ENCODE measurements at places on chromosomes 7 and 10. TPM values are rescaled to one million over a fixed set of nuclear protein-coding genes. Genes with fewer than 3 reads are reported as not detected.

Gene ELOVL3
- not detected for polyA plus RNA-seq

Gene ADAMTS14
- not detected for polyA plus RNA-seq

Gene CALY
- polyA plus RNA-seq: 0.54 TPM

Gene MINDY4
- polyA plus RNA-seq: 5.3 TPM

Gene OR6B1
- polyA plus RNA-seq: not detected

Gene SLC26A5
- not detected for polyA plus RNA-seq

Gene MTPN
- polyA plus RNA-seq: 43.1 TPM

Gene POLR2J3
- polyA plus RNA-seq: 70.8 TPM

Gene PNLIP
- not detected for polyA plus RNA-seq

Gene THSD7A
- 5.1 TPM for polyA plus RNA-seq

Gene LYZL1
- not detected for polyA plus RNA-seq

Gene HKDC1
- 8.3 TPM for polyA plus RNA-seq

Gene SNX10
- polyA plus RNA-seq: 30.1 TPM

Gene IPMK
- polyA plus RNA-seq: 1.7 TPM

Gene HGF
- 2.6 TPM for polyA plus RNA-seq

Gene BAZ1B
- polyA plus RNA-seq: 10.4 TPM

Gene OR6V1
- polyA plus RNA-seq: not detected

Gene POM121C
- 8.6 TPM for polyA plus RNA-seq

Gene CALML3
- polyA plus RNA-seq: 15.9 TPM

Gene KCP
- polyA plus RNA-seq: 7.7 TPM

Gene HOXA10
- 17.9 TPM for polyA plus RNA-seq

Gene AKR1D1
- polyA plus RNA-seq: not detected

Gene PVRIG
- not detected for polyA plus RNA-seq

Gene NCOA4
- polyA plus RNA-seq: 83.7 TPM

Gene PON1
- 0.28 TPM for polyA plus RNA-seq

Gene OR13A1
- not detected for polyA plus RNA-seq

Gene ADCY1
- 2.9 TPM for polyA plus RNA-seq

Gene ZNF479
- polyA plus RNA-seq: not detected

Gene SFXN2
- 72.1 TPM for polyA plus RNA-seq
